ENCODE measurements at places on chromosomes 5 and 9. TPM values are rescaled to one million over a fixed set of nuclear protein-coding genes. Genes with fewer than 3 reads are reported as not detected.
A peak's percentile ranks its signal among the peaks of the same experiment; 100 is the strongest.

- no peak for DNase-seq
These were observed 117.2 kb downstream of the ARHGEF28 start for GRCh38 chr5:73743161-73743560.

DNA sequence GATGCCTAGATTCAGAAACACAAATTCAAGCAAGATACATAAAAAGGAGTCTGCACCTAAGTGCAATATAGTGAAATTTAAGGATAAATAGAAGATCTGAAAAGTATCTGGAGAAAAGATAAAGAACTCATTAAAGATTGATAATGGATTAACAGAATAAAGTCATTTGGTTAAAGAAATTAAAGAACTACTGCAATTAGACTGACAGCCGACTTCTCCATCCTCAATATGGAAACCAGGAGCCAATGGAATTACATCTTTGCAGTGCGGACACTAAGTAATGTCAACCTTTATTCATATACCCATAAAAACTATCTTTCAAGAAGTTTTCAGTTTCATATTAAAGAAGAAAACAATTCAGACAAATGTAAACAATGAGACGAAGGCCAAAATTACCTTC, 81.0 kb downstream of the MRPL36 start:
- no peak for DNase-seq

DNA sequence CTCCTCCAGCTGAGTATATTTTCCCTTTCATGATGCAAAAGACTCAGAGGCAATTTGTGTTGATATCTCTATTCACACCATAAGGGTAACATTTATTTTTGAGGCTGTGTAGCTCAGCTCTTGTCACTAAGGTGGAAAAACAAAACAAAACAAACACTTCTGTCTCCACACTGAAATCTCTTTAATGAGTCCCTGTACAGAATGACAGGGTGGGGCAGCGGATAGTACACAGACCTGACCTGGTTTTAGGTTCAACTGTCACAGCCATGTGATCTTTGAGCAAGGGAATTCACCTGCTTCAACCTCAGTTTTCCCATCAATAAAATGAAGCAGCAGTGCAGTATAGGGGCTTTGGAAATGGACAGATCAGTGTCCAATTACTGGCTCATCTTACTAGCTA, 29.3 kb downstream of the TLR4 start:
- no peak for DNase-seq

The C5orf58 gene
- total RNA-seq: not detected

The IDNK gene
- 4.2 TPM for total RNA-seq

DNA sequence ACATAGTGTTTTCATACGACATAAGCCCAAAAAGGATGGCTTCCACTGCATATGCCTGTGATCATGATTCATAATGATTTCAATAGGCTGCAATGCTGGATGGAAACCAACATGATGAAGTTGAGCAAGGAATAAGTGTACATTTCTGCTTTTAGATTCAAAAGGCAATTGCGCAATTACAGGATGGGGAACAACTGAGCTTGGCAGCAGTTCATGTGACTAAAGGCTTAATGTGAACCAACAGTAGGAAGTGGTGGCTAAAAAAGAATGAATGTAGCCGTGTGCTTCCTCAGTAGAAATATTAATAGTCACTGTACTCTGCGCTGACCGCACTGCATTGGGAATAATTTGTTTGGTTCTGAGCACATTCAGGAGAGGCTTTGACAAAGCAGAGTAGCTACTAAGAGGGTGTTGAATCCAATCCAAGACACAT, 51.2 kb downstream of the SLC1A3 start:
- DNase-seq: peak; percentile 92

The PCDHB5 gene
- total RNA-seq: 20.6 TPM

DNA sequence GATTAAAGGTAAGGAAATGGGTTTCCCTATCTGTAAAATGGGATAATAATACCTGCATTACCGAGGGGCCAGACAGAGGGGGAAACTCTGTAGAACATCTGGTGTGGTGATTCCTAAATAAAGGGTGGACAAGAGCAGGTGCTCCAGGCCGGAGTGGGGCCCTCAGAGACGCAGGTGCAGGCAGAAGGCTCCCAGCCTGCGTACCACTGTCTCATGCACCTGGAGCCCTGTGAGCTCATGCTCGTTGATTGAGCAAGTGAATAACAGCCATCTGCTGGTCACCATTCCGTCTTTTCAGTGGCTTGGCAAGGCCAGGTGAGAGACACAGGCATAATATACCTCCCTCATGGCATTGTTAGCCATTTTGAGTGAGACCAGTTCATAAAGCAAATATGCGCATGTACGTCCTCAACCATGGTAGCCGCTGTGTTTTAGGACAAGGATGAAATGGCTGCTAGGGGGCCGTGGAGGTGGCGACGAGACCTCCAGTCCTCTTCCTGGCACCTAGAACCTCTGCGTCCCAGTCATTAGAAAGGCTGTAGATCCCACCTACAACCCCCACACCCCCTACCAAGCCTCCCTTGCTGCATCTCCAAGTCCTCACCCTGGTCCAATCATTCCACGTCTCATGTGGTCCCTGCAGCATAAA, 198.0 kb upstream of the MVB12B start:
- peak; percentile 0 for DNase-seq

- DNase-seq: no peak
These were observed 10.8 kb downstream of the NSG2 start for GRCh38 chr5:174056064-174056847.
